ENCODE measurements at places on chromosomes 5 and 9.

DNA sequence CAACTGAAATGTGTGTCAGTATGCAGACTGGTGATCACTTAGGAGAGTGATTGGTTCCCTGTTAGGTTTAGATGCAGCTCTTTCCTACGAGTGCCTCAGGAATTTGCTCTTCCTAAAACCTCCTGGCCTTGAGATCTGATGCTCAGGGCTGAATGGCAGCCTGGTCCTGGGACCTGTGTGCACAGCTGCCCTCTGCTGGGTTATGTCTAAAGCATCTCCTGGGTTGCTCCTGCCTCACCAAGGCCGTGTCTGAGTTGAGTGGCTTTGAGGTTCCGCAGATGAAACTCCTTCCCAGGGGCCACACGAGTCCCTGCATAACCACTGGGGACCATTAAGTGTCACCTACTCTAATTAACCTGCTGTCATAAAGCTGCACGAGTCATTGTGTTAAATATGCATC lies 59.5 kb downstream of the MVB12B start:
- no peak for DNase-seq

GRCh38 chr9:89766991-89767390 lies 162.2 kb downstream of the GADD45G start:
- no peak for DNase-seq

- DNase-seq: no peak
These were observed 140.5 kb downstream of the NPR3 start for GRCh38 chr5:32851559-32852173.

DNA sequence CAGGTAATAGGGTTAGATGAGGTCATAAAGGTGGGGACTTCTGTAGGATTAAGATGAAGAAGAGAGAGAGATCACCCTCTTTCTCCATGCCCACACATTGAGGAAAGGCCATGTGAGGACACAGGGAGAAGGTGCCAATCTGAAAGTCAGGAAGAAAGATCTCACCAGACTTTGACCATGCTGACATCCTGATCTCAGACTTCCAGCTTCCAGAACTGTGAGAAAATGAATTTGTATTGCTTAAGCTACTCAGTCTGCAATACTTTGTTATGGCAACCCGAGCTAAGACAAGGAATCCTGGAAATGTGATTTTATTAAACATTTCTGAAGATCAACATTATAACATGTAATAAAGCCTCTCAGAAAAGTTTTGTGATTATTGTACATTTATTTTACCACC lies 3.5 kb upstream of the CSNK1G3 start:
- no peak for DNase-seq

DNA sequence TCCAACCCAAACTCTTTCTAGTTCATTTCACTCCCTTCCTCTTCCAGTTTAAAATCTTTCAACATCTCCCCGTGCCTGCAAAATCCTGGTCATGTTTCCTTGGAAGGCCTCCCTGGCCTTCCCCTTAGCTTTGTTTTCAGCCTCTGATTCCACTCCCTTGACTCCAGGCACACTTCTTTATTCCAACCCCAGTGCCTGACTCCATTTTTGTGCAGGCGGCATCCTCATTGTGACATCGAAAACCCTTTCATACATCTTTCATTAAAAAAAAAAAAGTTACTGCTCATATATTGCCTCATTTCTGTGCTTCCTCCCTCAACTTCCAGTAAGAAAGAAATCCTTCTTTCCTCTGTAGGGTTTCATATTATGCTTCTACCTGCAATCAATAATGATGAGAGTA lies 7.1 kb upstream of the TNFSF8 start:
- no peak for DNase-seq

DNA sequence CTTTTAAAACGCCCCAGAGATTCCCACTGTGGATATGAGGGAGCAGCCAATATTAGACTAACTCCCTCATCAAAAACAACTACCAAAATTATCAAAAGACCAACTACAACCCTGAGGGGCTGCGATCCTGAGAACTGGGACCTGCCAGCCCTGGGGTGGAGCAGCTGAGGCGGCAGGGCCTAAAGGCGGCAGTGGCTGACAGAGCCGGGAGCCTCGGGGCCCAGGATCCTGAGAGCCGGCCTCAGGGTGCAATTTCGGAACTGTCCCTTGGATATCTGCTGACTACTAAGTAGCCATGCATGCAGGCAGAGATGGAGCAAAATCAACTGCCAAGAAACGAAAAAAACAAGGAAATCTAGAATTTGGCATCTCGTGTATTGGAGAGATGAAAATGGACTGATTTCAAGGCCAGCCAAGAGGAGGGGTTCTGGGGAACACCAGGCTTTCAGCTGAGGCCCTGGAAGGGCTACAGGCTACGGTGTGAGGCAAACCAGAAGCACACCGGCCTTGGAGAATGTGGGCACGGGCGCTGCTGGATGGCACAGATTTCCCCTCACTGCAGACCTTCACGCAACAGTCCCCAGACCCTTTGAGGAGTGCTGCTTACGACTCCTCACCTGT lies 63.6 kb upstream of the UBAC1 start:
- DNase-seq: no peak

- DNase-seq: no peak
These were observed 805.7 kb upstream of the SEMA6A start for GRCh38 chr5:117380316-117380715.

DNA sequence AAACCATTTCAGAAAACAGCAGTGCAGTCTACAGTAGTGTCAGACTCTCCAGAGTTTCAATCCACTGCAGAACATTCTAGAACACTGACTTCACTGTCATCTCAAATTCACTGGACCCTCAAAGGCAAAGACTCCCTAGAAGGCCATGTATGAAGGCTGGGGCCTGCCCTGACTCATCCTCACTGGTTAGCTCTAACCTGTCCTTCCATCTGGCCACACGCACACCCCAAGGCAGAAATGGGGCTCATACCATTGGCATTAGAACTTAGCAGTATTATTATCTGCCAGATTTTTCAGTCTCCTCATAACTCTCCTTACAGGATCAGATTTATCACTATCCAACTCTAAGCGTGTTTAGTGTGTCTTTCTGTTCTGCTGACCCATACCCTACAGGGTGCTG lies 20.4 kb downstream of the S1PR3 start:
- DNase-seq: no peak

DNA sequence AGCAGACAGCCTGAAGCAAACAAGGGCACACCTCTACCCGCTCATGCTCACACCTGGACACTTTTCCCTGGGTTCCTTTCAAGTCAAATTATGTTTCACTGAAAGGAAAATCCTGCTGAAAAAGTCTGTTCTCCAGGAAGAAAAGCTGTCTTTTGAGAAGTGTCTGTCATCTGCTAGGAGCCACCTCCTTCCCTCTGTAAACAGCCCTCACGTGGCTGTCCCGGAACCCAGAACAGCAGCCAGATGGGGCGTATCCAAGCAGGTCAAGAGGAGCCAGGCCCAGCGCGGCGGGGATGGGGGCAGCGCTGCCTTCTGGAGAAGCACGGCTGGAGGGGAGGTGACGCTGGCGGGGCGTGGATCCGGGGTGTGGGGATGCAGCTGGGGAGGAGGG lies at the start of gene PNPLA7:
Gene PNPLA7 (minus strand): TSS at position 172 of the 391 bp plus-strand sequence. CDS start 205 bp downstream, outside the sequence.
- DNase-seq: peak; percentile 54

DNA sequence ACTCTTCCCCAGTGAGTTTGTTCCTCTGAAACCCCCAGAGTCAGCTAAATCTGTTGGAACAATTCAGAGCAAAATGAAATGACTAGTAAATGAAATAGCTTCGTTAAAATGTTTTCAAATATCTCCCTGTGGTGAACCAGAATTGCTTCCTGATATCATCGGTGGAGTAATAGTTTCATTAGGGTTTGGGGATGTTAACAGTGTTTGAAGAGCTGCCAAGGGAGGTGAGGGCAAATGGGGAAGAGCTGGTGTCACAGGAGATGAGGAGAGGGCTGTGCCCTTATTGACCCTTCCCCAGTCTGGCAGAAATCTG lies 4.3 kb upstream of the C7 start:
- no peak for DNase-seq

DNA sequence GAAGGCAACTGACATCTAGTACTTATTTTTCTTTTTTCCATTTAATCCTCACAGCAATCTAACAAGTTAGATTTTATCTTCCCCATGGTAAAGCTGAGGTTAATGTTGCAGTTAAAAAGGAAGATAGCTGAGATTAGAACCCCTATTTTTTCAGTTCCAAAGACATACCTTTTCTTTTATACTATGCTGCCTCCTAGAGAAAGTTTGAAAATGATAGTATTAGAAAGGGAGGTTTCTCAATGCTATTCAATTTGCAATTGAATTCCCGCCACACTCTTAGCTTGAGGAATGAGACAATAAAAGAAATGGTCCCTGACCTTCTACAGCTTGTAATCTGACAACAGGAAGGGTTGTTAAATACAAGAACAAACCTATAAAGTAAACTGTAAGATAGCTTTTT lies 195.9 kb upstream of the TRIM32 start:
- DNase-seq: no peak

DNA sequence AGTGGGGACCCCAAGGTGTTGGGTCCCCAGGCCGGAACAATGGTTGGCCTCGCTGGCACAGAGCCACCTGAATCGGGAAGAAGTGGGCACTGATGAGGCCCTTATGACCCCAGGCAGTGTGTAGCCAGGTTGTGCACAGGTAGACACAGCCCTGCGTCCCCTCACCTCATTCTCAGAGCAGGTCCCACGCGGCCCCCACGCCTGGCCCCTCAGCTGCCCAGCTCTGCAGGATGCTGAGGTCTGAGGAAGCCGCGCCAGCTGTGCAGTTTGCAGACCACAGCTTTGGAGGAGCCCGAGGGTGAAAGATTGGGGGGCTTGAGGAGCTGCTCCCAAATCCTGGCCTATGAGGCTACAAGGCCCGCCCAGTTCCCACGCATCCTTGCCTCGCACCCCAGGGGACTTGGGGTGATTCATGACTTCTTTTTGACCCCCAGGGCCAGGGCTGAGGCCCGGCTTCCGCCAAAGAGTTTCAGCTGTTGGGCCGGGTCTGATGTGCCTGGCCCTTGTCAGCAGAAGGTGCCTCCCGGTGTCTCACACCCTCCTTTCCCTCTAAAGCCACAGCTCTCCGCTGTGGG lies 87.8 kb upstream of the PHYKPL start:
- DNase-seq: no peak

- DNase-seq: no peak
These were observed 1.4 kb downstream of the HNRNPAB start for GRCh38 chr5:178205749-178206047.

- no peak for DNase-seq
These were observed 25.4 kb downstream of the APBA1 start for GRCh38 chr9:69646810-69647209.

DNA sequence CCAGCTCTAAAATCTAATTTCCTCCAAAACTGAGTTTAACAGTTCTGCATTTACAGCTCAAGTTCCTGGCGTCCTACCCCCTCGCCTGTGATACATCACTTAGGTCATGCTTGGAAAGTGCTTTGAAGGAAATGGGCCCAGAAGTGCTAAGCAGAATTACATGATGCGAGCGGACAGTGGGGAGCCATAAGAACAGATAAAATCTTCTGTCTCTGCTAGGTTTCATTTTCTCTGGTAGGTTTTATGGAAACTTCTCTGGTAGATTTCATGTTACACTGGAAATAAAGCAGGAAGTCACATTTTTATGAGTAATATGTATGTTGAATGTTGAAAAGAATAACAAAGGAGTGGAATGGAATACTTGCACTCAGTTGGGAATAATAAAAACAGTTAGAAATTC lies 138.3 kb downstream of the ZDHHC21 start:
- DNase-seq: no peak

DNA sequence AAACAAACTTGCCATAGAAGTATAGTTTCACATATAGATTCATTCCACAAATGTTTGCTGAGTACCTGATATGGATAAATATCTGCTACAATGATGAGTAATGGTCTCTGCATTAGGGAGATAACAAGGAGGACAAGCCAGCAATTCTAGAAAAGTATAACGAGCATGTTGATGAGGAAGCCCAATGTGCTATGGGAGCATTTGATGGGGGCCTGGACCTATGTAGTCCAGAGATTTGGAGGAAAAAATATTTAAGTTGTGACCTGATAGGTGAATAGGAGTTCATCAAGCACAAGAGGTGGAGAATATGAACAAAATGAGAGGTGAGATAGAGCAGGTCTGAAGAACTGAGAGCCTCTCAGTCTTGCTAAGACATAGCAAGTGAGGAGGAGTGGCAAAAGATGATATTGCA lies 14.4 kb upstream of the TMEM245 start:
- DNase-seq: no peak

- no peak for DNase-seq
These were observed 7.6 kb upstream of the GBGT1 start for GRCh38 chr9:133171161-133171961.

DNA sequence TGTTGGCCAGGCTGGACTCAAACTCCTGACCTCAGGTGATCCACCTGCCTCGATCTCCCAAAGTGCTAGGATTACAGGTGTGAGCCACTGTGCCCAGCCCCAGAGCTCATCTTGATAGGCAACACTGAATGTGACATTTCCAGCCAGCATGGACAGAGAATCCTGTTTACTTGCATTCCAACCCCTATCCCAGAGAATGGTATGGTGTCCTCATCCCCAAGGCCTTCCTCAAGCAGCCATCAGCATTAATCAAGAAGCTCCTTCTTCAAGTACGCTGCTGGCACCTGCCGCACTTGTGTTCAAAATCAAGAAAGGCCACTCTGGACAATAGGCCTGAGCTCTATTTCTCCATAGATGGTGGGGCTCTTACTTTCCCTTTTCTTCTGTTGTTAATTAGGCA lies 40.2 kb downstream of the STARD4 start:
- DNase-seq: no peak

DNA sequence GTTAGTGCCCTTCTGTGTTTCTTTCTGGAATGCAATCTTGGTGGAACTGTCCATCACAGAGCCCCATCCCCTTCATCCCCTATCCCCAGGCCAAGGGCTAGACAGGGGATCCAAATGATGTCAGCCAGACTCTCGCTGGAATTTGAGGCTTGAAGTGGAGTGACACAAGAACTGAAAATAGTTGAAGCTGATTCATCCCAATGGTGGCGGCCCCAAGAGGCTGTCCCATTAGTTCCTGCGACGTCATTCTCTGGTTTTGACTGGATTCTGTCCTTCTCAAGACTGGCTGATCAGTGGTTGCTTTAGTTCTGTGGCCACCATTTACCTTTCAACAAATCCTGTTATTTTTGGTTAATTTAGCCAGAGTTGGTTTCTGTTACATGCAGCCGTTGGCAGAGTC lies 59.9 kb downstream of the SUB1 start:
- no peak for DNase-seq

DNA sequence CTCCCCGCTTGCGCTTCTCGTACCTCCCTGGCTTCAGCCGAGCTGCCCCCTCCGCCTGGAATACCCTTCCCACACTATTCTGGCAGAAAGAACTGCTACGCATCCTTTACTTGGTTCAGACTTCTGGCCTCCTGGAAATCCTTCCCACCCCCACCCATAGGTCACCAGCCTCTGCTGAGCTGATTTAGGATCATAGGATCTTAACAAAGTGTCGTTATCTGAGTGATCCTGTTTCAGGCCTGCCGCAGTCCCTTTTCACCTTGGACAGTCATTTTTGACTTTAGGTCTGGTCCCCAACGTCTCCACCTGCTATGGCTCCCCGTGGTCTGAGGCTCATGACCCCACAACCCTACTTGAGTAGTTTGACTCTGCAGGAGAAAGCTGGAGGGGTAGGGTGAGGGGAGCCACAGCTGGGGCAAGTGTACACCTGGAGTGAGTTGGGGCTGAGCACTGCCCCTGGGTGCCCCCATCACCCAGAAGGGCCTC lies 27.3 kb downstream of the EGR1 start:
- DNase-seq: no peak

- DNase-seq: no peak
These were observed 33.2 kb downstream of the SHB start for GRCh38 chr9:38035873-38036272.

Data from CD4-positive, alpha-beta T cell treated with Interleukin-15 for 4 hours (primary cell).